ENCODE measurements at places on chromosomes 11 and 22. TPM values are rescaled to one million over a fixed set of nuclear protein-coding genes. Genes with fewer than 3 reads are reported as not detected.

- peaks cover 9% of the 10 kb centered on the region for H3K27me3 ChIP-seq
- DNase-seq: no peak
- H3K4me3 ChIP-seq: no peak overlapping the region
- H3K36me3 ChIP-seq: no peaks in the 10 kb centered on the region
- H3K4me1 ChIP-seq: peaks cover 2% of the 10 kb centered on the region
- no peak overlapping the region for H3K27ac ChIP-seq
Measured at GRCh38 chr11:19978668-19979518, 181.4 kb downstream of the DBX1 start.

- no peak overlapping the region for H3K27ac ChIP-seq
- H3K4me1 ChIP-seq: no peaks in the 10 kb centered on the region
- DNase-seq: no peak
Measured at GRCh38 chr22:36589856-36590255, 60.9 kb upstream of the EIF3D start.

DNA sequence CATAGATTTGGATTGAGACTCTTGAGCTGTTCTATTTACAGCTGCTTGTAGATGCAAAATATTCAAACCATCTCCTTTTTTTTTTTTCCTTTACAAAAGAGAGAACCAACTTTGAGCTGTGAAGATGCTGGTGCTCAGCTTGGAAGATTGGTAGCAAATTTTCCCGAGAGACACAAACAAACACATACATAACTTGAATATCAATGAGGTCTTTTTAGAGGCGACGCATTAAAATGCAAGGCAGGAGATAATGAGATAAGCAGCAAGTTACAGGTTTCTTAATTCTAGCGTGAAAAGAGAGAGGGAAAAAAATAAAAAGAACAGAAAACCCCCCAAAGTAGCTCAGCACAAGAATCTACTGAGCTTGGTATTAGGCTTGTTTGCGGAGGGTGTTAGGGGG lies 247.0 kb upstream of the SORL1-AS1 start:
- peaks cover 21% of the 10 kb centered on the region for H3K27me3 ChIP-seq
- no peak for DNase-seq
- no peaks in the 10 kb centered on the region for H3K4me1 ChIP-seq
- H3K36me3 ChIP-seq: no peaks in the 10 kb centered on the region

- no peak overlapping the region for H3K27ac ChIP-seq
- no peaks in the 10 kb centered on the region for H3K36me3 ChIP-seq
- peaks cover 5% of the 10 kb centered on the region for H3K27me3 ChIP-seq
Measured at GRCh38 chr11:11215944-11216343, 137.1 kb downstream of the CSNK2A3 start.

RBMXL2 gene
- not detected for total RNA-seq

DNA sequence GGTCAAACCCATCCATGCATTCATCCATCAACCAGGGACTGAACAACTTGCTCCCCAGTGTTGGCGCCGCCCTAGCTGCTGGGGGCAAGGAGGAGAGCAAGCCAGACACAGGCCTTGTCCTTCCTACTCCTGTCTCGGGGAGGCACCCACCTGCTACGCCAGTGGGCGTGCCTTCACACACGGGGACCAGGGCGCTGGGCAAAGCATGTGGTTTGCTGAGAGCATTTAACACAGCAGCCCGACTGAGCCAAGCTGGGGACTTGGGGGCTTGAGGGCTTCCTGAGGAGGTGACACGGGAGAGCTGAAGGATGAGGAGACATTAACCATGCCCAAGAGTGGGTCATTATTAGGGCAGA lies 30.6 kb downstream of the CACNA1I start:
- H3K4me1 ChIP-seq: peaks cover 18% of the 10 kb centered on the region
- DNase-seq: no peak
- no peak overlapping the region for H3K4me3 ChIP-seq
- peak overlapping the region; percentile 2 for H3K27ac ChIP-seq

DNA sequence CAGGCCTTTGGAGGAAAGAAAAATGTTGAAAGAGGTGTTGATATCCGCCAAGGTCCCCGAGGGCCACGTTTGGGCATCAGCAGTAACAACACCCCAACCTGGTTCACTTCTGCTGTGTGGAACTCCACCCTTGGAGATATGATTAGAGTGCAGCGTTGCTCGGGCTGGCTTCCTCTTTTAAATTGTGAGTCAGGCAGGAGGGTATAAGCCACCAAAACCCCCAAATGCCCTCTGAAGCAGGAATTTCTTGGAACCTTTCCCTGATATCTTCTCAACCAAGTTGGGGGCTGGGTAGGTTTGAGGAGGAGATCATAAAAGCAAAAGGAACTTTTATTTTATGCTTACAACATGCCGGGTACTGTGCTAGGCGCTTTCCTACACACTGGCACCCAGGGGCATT lies 6.4 kb upstream of the C11orf96 start:
- no peak overlapping the region for H3K4me3 ChIP-seq
- no peak for DNase-seq
- H3K27ac ChIP-seq: no peak overlapping the region
- no peaks in the 10 kb centered on the region for H3K36me3 ChIP-seq
- H3K27me3 ChIP-seq: peaks cover 25% of the 10 kb centered on the region

NUMA1 gene
- 263 TPM for total RNA-seq

- no peaks in the 10 kb centered on the region for H3K4me1 ChIP-seq
- no peaks in the 10 kb centered on the region for H3K36me3 ChIP-seq
- no peaks in the 10 kb centered on the region for H3K27me3 ChIP-seq
- H3K4me3 ChIP-seq: no peak overlapping the region
- H3K27ac ChIP-seq: no peak overlapping the region
Measured at GRCh38 chr11:97201743-97202612, 812.2 kb downstream of the JRKL start.

RHOD gene
- total RNA-seq: 0.39 TPM

DNA sequence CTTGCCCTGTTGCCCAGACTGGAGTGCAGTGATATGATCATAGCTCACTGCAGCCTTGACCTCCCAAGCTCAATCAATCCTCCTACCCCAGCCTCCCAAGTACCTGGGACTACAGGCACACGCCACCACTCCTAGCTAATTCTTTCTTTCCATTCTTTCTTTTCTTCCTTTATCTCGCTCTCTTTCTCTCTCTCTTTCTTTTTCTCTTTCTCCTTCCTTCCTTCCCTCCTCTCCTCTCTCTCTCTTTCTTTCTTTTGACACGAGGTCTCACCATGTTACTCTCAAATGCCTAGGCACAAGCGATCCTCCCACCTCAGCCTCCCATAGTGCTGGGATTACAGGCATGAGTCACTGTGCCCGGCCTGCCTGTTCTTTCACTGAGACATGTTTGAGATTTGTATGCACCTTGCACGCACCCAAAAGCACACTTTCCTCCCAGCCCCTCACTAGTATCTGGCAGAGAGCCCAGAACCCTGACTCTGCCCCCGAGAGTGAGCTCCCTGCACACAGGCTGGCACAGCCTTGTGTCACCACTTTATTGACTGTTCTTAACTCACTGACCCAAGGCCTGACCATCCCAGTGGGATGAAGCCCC lies 56.8 kb downstream of the CD6 start:
- H3K27ac ChIP-seq: peak overlapping the region; percentile 95
- peaks cover 20% of the 10 kb centered on the region for H3K36me3 ChIP-seq
- peak overlapping the region; percentile 84 for H3K4me3 ChIP-seq
- peak; percentile 46 for DNase-seq
- no peaks in the 10 kb centered on the region for H3K27me3 ChIP-seq

B3GAT1 gene
- total RNA-seq: 0.44 TPM

IFTAP gene
- total RNA-seq: 2.5 TPM

EMID1 gene
- total RNA-seq: not detected

TRIM6 gene
- total RNA-seq: 1.5 TPM

DNA sequence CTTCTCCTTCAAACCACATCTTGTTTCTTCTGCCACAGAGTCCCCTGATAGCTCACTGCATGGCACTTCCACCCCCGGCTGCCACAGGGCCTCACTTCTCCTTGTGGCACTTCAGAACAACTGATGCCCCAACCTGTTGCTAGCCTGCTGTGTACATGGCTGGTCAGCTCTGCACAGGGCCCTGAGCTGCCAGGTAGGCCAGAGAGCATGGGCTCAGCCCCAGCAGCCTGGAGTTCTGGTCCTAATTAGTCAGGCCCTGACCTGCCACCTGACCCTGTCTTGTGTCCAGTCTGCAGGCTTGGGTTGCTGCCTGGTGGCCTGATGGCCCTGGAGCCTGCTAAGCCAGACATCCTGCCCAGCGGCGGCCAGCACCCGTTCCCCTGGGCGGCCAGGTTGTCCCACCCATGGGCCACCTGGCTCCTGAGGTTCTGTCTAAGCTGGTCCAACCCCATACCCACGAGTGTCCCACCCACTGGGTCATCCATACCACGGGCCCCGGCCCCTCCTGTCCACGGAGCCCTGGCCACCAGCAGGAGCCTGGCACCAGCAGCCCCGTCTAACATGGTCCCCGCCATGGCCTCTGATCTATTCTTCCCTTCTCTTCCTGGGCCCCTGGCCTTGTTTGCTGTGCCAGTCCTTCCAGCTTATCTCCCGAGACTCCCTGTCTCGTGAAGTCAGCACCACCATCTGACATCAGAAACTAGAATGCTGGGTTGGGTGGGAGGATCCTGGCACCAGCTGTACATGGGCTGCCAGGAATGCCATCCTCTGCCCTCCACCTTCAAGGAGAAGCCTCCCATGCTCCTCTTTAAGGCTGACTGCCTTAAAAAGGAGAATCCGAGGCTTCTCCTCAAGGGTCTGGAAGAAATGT lies 3.1 kb upstream of the CERK start:
- DNase-seq: no peak
- H3K27ac ChIP-seq: peak overlapping the region; percentile 70
- H3K4me3 ChIP-seq: peak overlapping the region; percentile 22
- no peaks in the 10 kb centered on the region for H3K27me3 ChIP-seq
- H3K4me1 ChIP-seq: peaks cover 17% of the 10 kb centered on the region

GRCh38 chr22:30640839-30641430 lies 5.4 kb downstream of the SLC35E4 start:
- H3K27ac ChIP-seq: no peak overlapping the region
- no peaks in the 10 kb centered on the region for H3K27me3 ChIP-seq
- H3K36me3 ChIP-seq: peaks cover 7% of the 10 kb centered on the region
- no peak overlapping the region for H3K4me3 ChIP-seq

LIF gene
- total RNA-seq: 564 TPM

- peak overlapping the region; percentile 92 for H3K4me3 ChIP-seq
- no peak for DNase-seq
- H3K4me1 ChIP-seq: peaks cover 18% of the 10 kb centered on the region
Measured at GRCh38 chr22:20019661-20020532, 1.0 kb upstream of the TANGO2 start.

- H3K27ac ChIP-seq: no peak overlapping the region
- no peak overlapping the region for H3K4me3 ChIP-seq
- no peaks in the 10 kb centered on the region for H3K27me3 ChIP-seq
- H3K4me1 ChIP-seq: no peaks in the 10 kb centered on the region
Measured at GRCh38 chr11:102794382-102794781, 3.6 kb downstream of the MMP1 start.

DNA sequence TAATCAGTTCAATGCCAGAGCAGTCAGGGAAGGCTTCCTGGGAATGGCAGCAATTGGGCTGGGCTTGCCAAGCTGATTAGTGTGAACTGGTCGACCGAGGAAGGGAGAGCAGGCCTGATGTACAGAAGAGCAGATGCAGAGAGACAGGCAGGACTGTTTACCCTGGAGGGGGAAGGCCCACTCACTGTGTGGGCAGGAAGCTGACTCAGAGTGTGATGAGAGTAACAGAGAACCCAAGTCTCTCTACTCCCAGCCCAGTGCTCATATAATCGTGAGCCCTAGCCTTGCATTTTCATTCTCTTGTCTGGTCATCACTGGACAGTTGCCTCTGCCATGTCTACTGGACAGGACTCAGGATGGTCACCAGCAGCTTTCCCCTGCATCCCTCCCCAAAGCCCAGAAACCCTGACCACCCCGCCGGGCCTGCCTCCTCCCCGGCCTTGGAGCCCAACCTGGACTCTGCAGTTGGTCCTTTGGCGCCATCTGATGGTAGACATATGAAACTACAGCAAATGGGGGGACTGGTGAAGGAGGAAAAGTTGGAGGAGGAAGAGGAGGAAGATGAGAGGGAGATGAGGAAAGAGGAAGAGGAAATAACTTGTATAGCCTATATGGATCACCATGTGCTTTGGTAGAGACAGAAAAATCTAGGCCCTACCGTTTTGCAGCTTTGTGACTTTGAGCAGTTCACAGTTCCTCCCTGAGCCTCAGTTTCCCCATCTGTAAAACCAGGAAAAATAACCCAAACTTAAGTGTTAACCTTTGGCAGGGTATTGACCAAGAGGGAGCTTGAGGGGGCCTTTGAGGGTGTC lies 43.4 kb upstream of the PRDM11 start:
- DNase-seq: peak; percentile 75
- H3K27ac ChIP-seq: peak overlapping the region; percentile 82
- H3K4me1 ChIP-seq: peaks cover 11% of the 10 kb centered on the region
- peaks cover 16% of the 10 kb centered on the region for H3K27me3 ChIP-seq

PKDREJ gene
- not detected for total RNA-seq

DNA sequence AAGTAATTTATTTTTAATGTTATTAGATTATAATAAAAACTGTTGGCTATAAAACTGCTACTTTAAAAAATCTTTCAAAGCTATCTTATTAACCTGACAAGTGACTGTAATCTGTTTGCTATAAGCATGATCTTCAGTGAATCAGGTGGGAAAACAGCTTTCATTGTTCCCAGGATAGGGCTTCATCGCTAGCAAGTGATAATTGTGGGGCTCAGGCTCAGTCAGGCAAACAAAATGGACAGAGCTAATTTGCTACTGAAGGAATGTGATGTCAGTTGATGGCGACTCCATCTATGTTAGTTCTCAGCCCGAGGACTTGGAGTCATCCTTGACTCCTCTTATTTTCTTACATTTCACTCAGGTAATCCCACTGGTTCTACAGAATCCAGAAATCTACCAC lies 125.0 kb downstream of the RASSF10 start:
- H3K4me3 ChIP-seq: no peak overlapping the region
- peaks cover 5% of the 10 kb centered on the region for H3K4me1 ChIP-seq

GRCh38 chr22:37893583-37893983 lies 12.5 kb upstream of the MICALL1 start:
- peaks cover 22% of the 10 kb centered on the region for H3K4me1 ChIP-seq
- no peak for DNase-seq
- no peak overlapping the region for H3K4me3 ChIP-seq
- no peaks in the 10 kb centered on the region for H3K27me3 ChIP-seq
- peaks cover 11% of the 10 kb centered on the region for H3K36me3 ChIP-seq

DNA sequence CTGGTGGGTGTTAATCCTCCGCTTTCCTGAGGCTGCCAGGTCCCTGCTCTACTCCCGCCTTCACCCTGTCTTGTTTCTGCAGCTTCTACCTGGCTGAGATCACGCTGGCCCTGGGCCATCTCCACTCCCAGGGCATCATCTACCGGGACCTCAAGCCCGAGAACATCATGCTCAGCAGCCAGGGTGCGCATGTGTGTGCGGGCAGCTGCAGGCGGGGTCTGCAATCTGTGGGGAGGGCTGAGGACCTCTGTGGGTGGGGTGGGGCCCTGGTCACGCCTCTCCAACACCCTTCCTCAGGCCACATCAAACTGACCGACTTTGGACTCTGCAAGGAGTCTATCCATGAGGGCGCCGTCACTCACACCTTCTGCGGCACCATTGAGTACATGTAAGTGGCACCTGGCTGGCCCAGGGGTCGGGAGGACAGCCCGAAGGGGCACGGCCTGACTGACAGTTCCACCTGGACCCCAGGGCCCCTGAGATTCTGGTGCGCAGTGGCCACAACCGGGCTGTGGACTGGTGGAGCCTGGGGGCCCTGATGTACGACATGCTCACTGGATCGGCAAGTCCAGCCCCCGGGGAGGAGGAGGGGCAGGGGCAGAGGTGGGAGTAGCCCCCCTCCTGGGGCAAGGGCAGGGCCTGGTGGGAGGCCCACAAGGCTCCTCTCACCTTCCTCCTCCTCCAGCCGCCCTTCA lies 4.5 kb downstream of the RPS6KB2 start:
- peaks cover 30% of the 10 kb centered on the region for H3K36me3 ChIP-seq
